ENCODE measurements at places on chromosomes 3 and 15.

DNA sequence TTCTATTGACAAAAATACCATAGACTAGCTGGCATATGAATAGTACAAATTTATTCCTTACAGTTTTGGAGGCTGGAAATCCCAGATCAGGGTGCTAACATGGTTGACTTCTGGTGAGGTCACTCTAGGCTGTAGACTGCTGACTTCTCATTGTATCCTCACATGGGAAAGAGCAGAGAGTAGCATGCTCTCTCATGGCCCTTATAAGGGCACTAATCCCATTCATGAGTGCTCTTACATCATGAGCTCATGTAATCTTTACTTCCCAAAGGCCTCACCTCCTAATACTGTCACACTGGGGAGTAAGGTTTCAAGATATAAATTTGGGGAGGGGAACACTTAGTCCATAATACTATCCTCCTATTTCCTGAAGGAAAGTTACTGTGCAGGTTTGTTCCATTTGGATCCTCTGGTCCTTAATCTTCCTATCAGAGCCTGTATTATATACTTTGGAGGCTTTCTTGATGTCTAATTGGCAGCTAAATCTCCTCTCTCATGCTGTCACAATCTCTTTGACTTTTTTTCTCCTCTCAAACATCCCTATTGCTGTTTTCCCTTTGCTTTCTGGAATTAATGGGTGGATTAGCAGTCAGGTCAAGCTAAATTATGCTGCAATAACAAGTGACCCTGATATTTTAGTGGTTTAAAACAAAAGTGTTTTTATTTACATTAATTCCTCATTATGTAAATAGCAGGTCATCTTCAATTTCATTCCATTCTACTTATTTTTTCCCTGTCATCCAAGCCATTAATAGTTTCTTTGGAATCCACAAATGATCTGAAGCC, 23.1 kb upstream of the LEKR1 start:
- DNase-seq = no peak

DNA sequence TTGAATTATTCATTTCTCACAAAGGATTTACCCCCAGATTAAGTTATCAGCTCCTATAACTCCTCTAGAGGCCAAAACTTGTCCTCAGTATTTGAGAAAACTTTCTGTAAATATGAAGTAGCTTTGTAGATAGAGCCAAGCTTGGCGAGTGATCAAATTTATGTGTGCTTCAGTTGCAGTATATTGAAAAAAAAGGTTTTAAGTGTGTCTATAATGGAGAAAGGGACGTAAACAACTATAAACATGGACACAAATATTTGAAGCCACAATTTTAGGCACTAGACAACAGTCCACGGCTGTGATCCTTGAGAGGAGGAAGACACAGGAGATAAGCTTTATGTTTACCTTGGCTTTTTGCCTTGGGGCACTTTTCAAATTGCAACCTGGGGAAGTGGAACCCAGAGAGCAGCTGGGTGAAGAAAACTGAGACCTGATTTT, 118.7 kb downstream of the THRB start:
- no peak for DNase-seq

- DNase-seq = no peak
These were observed 226.0 kb downstream of the TCF12 start for GRCh38 chr15:57144448-57144847.

DNA sequence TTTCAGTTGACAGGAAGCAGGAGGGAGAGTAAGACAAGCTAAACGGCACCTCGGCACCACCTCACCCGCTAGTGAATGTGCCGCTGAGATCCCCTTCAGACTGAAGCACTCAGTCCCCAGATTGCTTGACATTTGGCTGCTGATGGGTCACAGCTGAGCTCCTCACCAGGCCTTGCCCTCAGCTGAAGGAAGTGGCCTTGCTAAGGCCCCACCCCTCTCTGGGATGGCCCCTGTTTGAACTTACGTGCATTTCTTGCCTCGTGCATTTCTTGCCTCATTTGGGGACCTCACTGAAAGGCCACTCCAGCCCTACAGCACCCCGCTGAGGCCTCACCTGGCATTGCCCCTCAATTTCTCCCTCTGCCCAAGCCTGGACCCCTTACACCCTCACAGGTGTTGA, 39.8 kb downstream of the EOGT start:
- no peak for DNase-seq

DNA sequence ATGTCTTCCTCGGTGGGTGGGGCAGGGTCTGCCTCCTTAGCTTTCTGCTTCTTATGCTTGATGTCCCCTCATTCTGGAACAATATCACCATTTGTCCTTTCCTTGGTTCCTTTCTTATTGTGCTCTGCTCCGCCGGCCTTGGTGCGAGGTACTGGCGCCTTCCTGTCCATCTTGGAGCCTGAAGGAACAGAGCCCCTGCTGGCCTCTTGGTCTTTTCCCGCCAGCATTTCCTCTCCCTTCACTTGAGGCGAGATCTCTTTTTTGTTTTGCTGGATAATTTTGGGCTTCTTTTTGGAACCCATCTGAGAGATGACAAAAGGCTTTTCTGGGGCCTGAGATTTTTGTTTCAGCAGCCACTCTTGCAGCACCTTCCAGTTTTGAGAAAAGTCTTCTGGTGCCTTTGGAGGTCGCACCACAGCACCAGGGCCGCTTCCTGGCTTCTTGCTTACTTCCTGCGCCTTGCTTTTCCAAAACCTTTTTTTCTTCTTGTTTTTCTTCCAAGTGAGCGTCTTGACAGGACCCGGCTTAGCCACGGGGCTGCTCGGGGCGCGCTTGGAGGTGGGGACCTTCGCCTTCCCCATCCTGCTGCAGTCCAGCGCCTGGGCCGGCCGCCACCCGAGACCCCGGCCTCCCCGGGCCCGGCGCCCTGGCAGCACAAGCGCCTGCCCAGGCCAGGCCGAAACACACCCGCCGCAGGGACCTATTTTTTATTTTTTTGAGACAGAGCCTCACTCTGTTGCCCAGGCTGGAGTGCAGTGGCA, 127.1 kb downstream of the KLF13 start:
- DNase-seq = no peak

GRCh38 chr3:1010228-1010627, 82.6 kb upstream of the CNTN6 start:
- DNase-seq = no peak

DNA sequence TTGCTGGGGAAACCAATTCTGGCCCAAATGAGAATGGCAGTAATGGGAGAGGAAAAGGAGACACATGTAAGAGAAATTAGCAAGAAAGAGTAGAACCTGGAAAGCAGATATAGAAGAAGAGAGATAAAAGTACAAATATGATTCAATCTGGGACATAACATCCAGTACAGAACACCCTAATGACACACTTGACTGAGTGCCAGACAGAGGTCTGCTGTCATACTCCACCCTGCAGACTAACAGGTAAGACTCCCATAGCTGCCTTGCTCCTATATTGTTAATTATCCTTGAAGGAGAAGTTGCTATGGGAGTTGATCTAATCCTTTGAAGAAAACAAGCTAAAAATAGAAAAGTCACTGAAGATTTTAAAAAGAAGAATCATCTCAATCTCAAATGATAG, 21.1 kb downstream of the CCPG1 start:
- DNase-seq = no peak

DNA sequence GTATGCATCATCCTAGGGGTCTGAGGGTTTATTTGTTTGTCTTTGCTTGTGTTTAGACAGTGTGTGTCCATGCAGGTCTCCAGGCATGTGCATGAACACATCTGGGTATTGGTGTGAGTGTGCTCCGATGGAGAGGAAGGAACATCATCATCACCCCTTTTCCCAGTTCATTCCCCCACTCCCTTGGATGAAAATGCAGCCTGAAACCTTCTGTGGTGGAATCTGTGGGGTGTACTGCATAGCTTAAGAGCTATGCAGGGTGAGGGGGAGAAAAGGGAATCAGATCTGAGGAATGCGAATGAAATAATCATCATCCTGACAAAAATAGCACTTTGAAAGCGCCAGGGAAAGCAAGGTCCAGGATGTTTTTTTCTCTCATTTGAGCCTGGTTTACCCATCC, 520.1 kb downstream of the NTRK3 start:
- no peak for DNase-seq

DNA sequence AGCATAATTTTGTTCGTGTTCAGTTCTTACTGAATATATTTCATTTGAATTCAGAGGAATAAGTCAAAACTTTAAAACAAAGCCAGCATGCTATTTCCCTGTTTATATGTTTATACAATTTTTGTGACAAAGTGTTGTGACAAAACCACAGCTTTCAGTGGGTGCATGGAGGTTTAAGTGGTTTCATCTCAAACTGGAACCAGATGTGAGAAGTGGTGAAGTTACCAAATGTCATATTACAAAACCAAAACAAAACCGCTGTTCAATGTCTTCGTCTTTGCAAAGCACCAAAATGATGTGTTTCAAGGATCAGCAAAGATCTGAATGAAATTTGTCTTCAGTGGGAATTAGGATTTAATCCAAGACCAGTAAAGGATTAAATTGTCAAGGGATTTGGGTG, 59.3 kb upstream of the OSTN start:
- DNase-seq = no peak

- DNase-seq = peak; percentile 4
These were observed 172.5 kb upstream of the TLE3 start for GRCh38 chr15:70269991-70270751.

- DNase-seq = no peak
These were observed 24.6 kb downstream of the ETV5 start for GRCh38 chr3:186084264-186084663.

DNA sequence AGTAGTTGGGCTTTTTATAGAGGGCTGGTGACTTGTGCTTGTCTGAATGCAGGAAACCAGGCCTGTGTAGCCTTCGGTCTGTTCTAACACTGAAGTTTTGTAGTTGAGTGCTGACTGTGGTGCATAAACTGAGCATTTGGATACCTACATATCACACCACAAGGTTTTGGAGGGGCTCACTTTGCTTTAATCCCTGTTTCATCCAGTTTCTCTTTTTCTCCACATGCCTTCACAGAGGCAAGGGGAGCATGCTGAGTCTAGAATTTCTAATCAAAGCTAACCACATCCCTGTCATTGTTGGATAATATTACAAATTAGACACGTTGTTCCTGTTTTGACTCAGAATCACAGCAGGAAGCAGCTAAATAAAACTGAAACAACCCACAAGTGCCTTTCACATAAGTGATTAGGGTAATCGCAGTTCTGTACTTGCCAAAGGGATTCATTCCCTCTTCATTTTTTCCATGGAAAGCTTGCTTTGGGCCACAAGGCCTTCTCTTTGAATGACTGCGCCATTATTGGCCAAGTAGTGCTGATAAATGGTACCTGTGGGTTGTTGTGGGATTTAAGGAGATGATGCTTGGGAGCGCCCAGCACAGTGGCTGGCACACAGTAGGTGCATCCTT, 48.9 kb downstream of the TGFBR2 start:
- DNase-seq = no peak

GRCh38 chr3:7713724-7714123, 787.9 kb upstream of the LMCD1 start:
- DNase-seq = no peak

GRCh38 chr3:157094301-157094700, 65.6 kb downstream of the CCNL1 start:
- no peak for DNase-seq

DNA sequence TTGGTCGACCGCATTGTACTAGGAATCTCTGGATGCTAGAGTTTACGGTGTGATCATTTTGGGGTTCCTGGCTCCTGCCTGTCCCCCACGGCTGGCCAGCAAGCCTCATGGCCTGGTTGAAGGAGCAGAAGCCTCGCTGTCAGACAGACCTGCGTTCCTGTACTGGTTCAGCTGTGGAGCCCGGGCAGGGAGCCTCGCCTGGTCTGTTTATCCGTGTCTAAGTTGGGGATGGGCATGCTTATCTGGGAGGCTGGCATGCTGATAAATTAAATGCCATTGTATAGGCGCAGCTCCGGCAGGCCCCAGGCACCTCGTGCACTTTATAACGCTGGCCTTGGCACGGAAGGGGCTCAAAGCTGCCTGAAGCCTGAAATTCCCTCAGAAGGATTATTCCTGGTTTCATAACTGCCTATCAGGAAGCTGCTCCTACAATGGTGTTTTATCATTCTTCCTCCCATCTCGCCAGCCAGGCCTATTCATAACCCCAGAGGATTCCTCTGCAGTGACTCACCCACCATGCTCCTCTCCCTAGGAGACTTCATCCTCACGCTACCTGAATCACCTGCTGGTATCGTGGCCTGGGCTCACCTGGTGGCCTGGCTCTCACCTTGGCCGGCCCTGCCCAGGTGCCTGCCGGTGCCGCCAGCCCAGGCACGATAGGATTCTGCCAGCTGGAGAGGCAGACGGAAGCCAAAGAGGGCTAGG, 110.9 kb downstream of the ASB7 start:
- DNase-seq = no peak

DNA sequence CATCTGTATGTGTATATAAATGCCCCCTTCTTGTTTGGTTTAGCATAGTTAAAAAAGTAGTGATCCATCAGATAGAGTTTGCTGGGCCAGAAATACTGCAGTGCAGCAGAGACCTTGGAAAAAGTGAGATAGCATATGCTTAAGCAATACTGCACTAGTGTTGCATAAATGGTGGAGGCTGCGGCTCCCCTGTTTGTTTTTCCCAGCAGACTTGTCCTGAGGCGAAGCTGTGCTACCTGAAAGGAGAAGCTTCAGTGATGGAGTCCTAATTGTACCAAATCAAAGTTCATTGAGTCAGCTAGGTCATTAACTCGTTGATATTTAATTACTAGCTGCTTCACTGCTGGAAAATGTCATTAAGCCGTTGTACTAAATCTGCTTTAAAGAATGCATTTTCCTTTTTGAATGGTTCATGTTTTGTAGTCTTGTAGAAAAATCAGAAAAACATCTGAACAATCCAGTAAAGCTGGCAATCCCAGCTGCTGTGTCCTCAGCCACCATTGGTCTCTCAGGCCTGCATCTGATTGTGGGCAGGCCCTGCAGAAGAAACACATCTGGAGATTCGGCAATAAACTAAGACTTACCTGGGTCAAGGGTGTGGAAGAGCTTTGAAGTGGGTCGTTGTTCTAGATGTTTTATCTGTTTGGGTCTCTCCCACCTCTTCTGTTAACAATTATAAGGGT, 169.6 kb downstream of the B3GALNT1 start:
- no peak for DNase-seq

DNA sequence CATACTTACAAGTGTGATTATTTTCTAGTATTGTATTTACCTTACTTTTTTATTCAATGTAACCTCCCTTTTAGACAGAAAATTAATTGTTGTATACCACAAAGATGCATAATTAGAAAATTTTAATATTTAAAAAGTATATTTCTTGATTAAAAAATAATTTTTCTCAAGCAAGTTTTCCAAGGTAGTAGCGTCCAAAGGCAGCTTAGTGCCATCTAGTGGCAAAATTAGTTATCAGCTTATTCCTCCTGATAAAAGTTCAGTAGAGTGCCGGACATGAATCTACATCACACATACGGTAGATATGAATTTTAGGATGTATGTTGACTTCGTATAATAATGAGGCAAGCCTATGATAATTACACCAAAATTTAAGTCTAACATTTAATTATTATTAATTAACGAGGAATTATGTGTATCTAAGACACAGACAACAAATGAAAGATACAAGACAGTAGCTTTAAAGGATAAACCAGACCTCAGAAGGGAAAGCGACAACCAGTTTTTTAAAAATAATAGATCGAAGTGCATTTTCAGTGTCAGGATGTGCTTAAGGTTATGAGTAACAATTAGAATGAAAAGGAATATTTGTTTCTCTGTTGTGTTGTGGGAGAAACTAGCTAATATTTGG, 405.9 kb downstream of the ROBO1 start:
- DNase-seq = peak; percentile 66

All from SHP77 treated with DMSO at 0.1 percent for 48 hours (cell line).